Germinal center (tissue), 1 donor: ENCODE measurements at places on chromosomes 12 and 14.
A peak's percentile ranks its signal among the peaks of the same experiment; 100 is the strongest.

- no peak for DNase-seq
These were observed 56.1 kb upstream of the SCAF11 start for GRCh38 chr12:46046436-46046835.

DNA sequence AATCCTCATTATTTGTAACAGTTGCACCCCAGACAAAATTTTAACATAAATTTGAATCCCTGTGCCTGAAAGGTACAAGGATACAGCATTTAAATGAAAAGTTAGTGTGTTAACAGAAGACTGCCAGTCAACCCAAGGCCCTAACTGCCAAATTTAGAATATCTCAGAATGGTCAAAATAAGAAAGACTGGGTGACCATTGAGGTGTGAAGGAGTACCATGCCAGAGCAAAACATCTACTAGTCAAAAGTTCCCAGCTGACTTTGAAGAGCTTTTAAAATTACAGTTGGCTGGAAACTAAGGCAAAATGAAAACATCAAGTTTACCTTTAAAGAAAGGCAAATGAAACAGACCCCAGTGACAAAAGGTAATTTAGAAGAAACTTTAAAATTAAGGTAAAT is 18.4 kb downstream of the SAV1 start:
- peak; percentile 23 for DNase-seq

- DNase-seq = no peak
These were observed 412.5 kb downstream of the ZFP36L1 start for GRCh38 chr14:68380329-68380741.

- no peak for DNase-seq
These were observed 26.6 kb downstream of the ATF7 start for GRCh38 chr12:53599579-53599978.

- peak; percentile 85 for DNase-seq
These were observed 21.8 kb upstream of the KRT78 start for GRCh38 chr12:52870361-52871290.

DNA sequence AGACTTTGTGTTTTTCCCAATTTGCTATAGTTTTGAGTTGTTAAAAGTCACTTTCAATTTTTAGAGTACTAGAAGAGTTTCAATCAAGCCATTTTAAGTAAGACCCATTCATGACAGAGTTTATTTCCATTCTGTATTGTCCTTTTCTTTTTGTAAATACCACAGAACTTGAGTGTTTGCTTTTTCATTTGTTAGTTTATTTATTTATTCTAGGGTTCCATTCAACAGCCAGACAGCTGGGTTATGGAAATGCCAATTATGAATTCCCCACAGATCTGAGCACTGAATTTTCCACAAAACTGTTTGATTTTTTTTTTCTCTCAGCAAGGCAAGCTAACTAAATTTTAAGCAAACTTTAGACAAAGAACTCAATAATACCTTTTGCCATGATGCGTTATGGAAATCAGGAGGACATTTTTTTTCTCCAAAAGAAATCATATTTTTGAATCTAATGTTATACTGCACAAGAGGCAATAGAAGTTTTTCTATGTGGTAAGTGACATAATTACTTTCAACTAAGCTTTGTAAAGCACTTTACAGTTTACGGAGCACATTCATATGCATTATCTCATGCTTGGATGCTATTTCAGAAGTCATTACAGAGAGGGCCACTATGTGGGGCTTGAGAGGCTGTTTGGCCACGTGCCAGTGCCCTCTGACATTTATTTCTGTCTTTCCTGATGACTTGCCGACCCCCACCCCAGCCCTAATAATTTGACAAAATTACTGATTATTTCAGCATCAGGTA is 181.5 kb downstream of the VRK1 start:
- DNase-seq = no peak

GRCh38 chr14:23481979-23482822 is 12.7 kb downstream of the NGDN start:
- no peak for DNase-seq

DNA sequence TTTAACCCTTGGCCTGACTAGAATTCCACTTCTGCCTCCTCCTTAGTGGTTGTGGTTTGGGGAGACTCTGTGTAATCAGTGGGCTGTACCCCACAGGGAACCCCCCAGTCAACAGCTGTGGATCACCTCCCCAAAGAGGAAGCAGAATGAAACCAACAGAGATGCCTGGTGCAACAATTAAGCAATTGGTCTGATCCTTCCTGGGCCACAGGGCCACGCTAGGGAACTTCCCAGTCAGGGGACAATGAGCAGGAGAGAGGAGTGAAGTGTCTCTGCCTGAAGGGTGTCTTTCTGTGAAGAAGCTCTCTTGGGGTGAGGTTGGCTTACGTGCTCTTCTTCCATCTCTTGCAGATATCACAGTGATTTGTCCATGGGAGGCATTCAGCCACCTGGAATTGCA is 8.2 kb downstream of the PDE6H start:
- DNase-seq = no peak

DNA sequence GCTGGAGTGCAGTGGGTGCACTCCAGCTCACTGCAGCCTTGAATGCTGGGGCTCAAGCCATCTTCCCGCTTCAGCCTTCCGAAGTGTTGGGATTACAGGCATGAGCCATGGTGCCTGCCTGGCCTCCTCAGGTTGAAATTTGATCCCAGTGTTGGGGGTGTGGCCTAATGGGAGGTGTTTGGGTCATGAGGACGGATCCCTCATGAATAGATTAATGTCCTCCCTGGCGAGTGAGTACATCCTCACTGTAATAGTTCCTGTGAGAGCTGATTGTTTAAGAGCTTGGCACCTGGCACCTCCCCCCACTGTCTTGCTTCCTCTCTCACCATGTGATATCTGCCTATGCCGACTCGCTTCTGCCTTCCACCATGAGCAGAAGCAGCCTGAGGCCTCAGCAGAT is 84.7 kb downstream of the TSPAN9 start:
- DNase-seq = no peak

DNA sequence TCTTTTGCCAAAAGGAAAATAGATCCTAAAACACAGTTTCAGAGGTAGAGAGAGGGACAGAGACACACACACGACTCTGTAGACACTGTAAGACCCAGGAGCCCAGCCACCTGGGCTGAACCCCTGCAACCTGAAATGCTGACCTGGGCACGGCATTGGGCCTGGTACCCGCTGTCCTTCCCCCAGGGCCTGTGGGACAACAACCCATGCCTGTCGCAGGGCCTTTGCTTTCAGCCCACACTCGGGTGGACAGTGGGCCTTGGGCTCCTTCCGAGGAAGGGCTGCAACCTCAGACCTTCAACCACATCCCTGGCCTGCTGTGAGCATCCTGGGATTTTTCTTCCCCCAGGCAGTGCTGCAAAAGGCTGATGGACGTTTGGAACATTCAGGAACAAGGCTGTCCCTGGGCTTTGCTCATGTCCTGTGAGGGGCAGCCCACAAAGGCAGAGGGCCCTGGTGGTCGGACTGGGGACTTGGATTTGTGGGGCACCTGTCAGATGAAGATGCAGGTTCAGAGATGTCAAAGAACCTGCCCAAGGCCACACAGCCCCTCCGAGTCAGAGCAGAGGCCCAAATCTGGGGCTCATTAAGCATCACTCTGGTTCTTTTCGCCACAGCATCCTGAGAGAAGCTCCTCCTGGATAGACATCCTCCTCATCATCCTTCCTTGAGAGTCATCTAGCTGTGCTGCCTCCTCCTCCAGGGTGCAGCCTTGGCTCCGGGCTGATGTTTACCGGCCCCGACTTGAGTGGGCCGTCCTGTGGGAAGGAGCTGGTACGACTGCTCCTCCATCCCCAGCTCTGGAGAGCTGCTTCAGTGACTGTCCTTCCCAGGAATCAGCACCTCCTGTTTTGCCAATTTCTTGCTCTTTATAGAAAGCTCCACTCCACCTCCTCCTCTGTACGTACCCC is 32.7 kb downstream of the CCDC92 start:
- DNase-seq = no peak

GRCh38 chr12:132146098-132146497 is 1.8 kb downstream of the NOC4L start:
- no peak for DNase-seq

GRCh38 chr12:75842090-75842489 is 189.5 kb downstream of the PHLDA1 start:
- no peak for DNase-seq

DNA sequence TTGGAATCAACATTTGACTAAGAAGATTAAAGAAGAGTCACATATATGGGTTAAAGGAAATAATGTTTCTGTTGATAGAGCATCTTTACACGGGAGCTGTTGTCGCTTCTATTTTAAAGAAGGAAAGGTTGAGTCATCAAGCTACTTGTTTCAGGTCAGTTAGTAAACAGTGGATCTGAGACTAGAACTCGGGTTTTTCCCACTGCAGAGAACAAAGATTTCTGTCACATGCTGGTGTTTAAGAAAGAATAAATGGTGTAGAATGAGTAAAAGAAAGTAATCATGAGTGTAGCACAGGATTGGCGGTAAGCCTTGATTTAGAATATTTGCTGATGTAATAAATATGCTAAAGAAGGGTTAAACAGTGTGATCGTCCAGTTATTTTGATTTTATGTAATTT is 455.5 kb downstream of the AEBP2 start:
- DNase-seq = no peak

DNA sequence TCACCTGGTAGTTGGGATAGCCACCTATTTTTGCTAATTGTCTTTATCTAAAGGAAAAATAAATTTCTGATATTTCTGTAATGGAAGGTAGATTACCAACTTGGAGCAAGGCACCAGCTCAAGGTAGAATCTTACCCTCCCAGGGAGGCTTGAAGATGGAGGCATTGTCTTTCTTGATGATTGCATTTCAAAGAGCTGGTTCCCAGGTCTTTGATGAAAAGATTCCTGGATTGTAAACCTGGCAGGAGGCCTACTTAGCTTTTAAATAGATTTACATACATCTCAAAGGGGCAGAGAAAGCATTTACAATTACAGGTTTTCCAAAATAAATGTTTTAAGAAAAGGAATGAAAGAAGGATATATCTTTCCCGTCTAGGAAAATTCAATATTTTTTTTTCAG is 729.2 kb downstream of the LRFN5 start:
- DNase-seq = no peak

DNA sequence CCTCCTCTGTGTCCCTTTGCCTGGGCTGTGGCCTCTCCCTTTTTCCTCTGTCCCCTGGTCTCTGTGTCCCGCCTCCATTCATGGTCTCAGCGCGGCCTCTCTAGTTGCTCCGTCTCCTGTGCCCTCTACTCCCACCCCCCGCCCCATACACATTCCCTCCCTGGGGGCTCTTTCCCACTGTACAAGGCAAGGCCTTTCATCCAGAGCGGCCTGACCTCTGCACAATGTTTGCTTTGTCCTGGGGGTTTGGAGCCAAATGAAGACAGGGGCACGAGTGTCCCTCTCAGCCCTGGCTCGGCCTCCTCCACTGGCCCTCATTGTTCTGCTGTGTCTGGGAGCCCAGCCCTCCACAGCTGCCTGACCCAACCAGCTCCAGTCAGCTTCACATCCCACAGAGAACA is 678.6 kb downstream of the BCL11B start:
- DNase-seq = no peak

DNA sequence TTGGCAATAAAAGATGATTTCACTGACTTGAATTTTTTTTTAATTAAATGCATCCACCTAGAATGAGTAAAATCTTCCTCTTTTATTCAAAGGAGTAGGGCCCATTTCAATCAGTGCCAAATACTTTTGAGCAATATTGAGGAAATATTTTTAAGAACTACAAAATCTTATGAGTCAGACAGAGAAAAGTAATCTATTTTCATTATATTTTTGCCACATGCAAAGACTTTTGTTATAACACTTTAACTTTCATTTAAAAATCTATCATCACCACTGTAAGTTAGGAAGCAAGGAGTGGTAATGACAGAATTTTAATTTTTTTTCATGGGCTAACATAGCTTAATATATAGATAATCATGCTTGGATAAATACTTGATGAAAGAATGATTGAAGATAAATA is 345.2 kb upstream of the KITLG start:
- DNase-seq = no peak

DNA sequence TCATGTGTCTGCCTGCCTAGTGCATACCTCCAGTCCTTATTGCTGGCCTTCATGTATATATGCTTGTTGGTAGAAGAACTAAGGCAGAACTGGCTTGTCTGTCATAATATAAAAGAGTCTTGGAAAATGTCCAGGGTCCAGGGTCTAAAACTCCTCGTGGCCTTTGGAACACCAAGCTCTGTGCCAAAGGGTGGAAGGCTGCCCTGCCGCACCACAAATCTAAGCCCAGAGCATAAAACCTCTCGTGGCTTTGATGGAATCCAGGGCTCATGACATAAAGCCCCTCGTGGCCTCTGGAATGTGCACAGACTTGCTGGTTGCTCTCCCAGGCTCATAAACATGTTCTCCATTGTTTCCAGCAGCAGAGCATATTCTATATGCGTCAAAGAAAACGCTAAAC is 107.9 kb downstream of the BBS10 start:
- DNase-seq = no peak

- DNase-seq = no peak
These were observed 32.7 kb downstream of the FLRT2 start for GRCh38 chr14:85562630-85563029.

- no peak for DNase-seq
These were observed 19.7 kb downstream of the HSPB8 start for GRCh38 chr12:119198440-119198839.

GRCh38 chr12:123816896-123817537 is 54.9 kb downstream of the DNAH10 start:
- DNase-seq = no peak

GRCh38 chr12:120797677-120798642 is 72.3 kb downstream of the ACADS start:
- no peak for DNase-seq

GRCh38 chr14:54599966-54600716 is 33.2 kb downstream of the SAMD4A start:
- DNase-seq = no peak

DNA sequence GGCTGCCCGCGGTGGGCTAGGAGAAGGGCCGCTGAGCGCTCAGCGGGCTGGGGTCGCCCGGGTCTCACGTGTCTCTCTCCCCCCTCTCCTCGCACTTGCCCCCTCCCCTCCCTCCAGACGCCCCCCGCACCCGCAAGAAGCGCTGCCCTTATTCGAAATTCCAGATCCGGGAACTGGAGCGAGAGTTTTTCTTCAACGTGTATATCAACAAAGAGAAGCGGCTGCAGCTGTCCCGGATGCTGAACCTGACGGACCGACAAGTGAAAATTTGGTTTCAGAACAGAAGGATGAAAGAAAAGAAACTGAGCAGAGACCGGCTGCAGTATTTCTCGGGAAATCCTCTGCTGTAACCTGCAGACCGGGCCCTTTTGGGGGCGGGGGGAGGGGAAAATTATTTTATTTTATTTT is 314 bp upstream of the HOTAIR start:
- DNase-seq = no peak

DNA sequence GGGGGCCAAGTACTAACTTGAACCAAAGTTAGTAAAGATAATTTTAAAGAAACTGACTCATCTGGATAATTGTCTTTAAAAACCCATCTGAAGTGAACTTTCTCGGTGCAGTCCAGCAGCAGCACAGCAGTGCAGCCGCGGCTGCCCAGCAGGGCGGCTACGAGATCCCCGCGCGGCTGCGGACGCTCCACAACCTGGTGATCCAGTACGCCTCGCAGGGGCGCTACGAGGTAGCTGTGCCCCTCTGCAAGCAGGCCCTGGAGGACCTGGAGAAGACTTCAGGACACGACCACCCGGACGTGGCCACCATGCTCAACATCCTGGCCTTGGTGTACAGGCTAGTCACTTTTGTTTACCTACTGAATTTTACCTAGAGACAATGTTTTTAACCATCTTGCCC is 33.6 kb downstream of the KLC1 start:
- no peak for DNase-seq

GRCh38 chr14:61351477-61351876 is 30.1 kb downstream of the PRKCH start:
- DNase-seq = no peak

GRCh38 chr12:123763093-123763492 is 992 bp downstream of the DNAH10 start:
- no peak for DNase-seq
